ENCODE measurements at places on chromosomes 7 and 10.

DNA sequence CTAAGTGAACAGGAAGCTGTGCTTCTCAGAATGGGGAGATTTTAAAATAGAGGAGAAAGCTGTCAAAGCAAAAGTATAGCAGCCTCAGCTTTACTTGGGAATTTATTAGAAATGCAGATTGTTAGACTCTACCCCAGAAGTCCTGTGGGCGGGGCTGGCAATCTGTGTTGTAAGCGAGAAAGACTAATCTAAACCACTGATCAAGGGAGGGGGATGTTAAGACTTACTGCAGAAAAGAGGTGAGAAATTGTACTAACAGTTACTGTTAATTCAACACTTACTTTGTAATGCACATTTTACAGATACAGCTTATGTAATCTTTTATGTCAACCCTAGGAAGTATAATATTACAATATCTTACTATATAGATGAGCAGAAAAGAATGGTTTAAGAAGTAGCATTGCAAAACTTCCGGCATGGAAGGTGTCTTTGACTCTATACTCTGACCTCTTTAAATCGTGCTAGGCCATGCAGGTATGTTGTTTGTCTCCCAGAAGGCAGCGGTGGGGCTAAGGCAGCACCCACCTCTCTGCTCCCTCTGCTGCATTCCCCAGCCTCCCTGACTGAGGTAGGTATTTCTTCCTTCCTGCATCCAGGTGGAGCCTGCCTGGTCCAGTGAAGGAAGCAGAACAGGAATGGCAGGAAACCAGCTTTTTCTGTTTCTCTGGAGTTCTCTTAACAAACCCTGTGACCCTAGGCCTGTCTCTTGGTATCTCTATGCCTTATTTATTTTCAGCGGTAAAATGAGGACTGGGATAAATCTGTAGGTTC, 462.2 kb downstream of the AUTS2 start:
- no peaks in the 10 kb centered on the region for H3K4me1 ChIP-seq
- no peaks in the 10 kb centered on the region for H3K36me3 ChIP-seq
- no peak overlapping the region for H3K4me3 ChIP-seq
- H3K27ac ChIP-seq, result no peak overlapping the region

DNA sequence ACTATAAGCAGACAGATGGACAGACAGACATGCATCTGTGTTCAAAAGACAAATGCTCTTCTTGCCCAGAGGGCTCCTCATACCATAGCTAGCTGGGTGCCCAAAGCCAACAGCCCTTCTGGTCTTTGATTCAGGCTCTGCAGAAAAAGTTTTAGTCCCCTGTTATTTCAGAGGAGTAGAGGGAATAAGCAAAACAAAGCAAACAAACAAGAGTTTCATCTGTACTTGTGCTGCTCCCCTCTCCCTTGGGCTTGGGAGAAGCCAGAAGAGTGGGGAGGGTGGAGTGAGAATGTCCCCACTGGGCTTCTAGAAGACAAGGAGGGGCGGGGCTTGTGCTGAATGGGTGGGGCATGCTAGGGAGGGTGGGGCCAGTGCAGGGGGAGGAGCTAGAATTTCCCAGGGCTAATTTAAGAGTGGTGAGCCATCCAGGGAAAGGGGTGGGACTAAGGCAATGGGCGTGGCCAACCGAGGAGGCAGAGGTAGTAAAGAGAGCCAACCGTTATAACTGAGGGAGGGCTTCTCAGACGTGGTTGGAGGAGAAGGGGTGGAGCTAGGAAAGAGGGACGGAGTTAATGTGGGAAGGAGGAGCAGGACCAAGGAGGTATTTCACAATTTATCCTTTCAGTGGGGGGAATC, 101.2 kb upstream of the MGMT start:
- no peak overlapping the region for H3K4me3 ChIP-seq
- H3K27ac ChIP-seq, result no peak overlapping the region
- H3K36me3 ChIP-seq, result no peaks in the 10 kb centered on the region
- no peak for DNase-seq
- no peaks in the 10 kb centered on the region for H3K27me3 ChIP-seq

DNA sequence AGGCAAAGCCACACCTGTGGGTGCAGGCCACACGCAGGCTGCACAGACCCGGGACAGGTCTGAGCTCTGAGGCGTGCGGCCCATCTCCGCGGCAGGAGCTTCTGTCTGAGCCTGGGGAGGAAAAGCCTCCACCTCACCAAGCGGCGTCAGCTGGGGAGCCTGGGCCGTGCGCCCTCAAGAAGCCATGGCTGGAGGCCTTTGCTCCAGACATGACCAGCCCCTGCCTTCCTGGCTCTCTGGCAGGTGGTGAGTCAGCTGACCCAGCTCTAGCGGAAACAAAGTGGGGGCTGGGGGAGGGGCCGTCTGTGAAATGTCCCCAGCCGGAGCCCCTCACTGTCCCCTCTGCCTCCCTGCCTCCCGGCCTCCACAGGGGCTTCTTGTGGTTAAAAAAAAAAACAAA, 12.5 kb downstream of the GPER1 start:
- no peak overlapping the region for H3K4me3 ChIP-seq
- no peaks in the 10 kb centered on the region for H3K27me3 ChIP-seq
- no peak for DNase-seq
- H3K27ac ChIP-seq, result no peak overlapping the region

- no peak for DNase-seq
- H3K4me3 ChIP-seq, result no peak overlapping the region
- H3K36me3 ChIP-seq, result peaks cover 20% of the 10 kb centered on the region
- H3K4me1 ChIP-seq, result no peaks in the 10 kb centered on the region
- no peaks in the 10 kb centered on the region for H3K27me3 ChIP-seq
Observed at GRCh38 chr7:77368974-77369373, 47.2 kb downstream of the GSAP start.

- no peak overlapping the region for H3K27ac ChIP-seq
- H3K4me3 ChIP-seq, result no peak overlapping the region
- no peaks in the 10 kb centered on the region for H3K36me3 ChIP-seq
- DNase-seq, result no peak
Observed at GRCh38 chr10:29387269-29387668, 98.4 kb downstream of the LYZL1 start.

DNA sequence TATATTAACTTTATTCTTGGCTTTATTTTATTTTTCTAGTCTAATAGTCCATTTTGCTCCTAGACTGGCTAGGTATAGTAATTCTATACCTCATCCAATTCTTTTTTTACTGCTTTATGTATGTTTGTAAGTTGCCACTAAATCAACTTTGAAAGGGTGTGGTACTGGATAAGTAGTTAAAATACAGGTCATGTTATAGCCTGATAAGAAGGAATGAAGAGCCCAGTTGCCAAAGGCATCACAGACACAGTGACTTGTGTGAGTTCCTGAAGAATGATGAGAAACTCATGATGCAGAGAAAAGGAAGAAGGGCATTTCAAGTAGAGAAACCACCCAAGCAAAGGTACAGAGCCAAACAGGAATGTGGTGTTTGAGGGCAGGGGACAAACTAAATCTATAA, 27.3 kb downstream of the NAPEPLD start:
- DNase-seq, result no peak
- no peak overlapping the region for H3K27ac ChIP-seq
- no peaks in the 10 kb centered on the region for H3K27me3 ChIP-seq
- H3K4me1 ChIP-seq, result no peaks in the 10 kb centered on the region
- no peak overlapping the region for H3K4me3 ChIP-seq

- H3K27me3 ChIP-seq, result no peaks in the 10 kb centered on the region
- H3K4me1 ChIP-seq, result no peaks in the 10 kb centered on the region
- no peak for DNase-seq
- H3K27ac ChIP-seq, result no peak overlapping the region
- no peaks in the 10 kb centered on the region for H3K36me3 ChIP-seq
Observed at GRCh38 chr10:129844216-129844766, 119.8 kb downstream of the EBF3 start.

DNA sequence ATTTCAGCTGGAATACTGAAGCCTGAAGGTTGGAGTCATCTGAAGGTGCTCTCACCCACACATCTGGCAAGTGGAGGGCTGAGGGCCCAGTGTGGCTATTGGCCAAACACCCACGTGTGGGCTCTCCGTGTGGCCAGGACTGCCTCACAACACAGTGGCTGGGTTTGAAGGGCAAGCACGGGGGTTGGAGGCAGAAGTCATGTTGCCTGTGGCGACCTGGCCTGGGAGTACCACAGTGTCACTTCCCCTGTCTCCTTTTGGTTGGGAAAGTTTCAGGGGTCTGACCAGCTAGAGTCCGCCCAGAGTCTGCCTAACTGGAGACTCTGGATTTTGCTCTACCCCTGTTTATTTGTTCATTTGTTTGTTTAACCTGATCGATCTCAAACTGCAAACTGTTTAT, 169.5 kb downstream of the DNAJB6 start:
- H3K36me3 ChIP-seq, result no peaks in the 10 kb centered on the region
- peaks cover 9% of the 10 kb centered on the region for H3K27me3 ChIP-seq
- H3K4me3 ChIP-seq, result no peak overlapping the region
- H3K27ac ChIP-seq, result no peak overlapping the region
- peaks cover 4% of the 10 kb centered on the region for H3K4me1 ChIP-seq

DNA sequence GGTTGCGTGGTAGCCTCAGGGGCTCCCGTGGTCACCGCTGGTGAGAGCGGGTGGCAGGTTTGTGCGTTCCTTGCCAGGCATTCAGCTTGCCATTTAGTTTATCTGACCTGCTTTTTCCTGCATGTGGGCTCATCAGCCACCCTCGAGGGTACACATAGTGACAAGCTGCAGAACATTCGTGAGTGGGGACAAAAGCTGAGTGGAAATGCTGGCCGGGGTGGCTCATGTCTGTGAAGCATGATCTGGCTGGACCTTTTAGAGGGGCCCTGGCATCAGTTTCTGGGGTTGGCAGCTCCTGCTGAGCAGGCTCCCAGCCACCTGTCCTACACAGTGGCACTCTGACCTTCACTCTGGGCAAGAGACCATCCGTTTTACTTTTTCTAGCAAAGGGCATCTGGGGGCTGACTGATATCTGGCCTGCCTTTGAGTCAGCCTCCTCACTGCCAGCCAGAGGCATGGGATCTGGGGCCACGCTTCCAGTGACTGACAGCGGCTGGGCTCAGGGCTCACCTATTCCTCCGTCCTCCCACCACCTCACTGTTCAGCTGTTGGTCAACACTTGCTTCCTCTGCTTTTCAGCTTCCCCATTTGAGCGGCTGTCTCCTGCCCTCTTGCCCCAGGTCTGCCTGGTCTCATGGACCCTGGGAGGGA, 75.0 kb downstream of the LANCL2 start:
- no peak overlapping the region for H3K4me3 ChIP-seq
- H3K4me1 ChIP-seq, result no peaks in the 10 kb centered on the region
- H3K27me3 ChIP-seq, result no peaks in the 10 kb centered on the region
- H3K36me3 ChIP-seq, result no peaks in the 10 kb centered on the region
- no peak overlapping the region for H3K27ac ChIP-seq

GRCh38 chr7:25216837-25217236, 11.4 kb downstream of the NPVF start:
- no peak for DNase-seq
- H3K4me1 ChIP-seq, result no peaks in the 10 kb centered on the region
- H3K4me3 ChIP-seq, result no peak overlapping the region

- peak; percentile 99 for DNase-seq
- no peaks in the 10 kb centered on the region for H3K27me3 ChIP-seq
- peaks cover 19% of the 10 kb centered on the region for H3K4me1 ChIP-seq
- no peaks in the 10 kb centered on the region for H3K36me3 ChIP-seq
Observed at GRCh38 chr10:74176380-74177139, 25.5 kb downstream of the ADK start.

- peaks cover 5% of the 10 kb centered on the region for H3K4me1 ChIP-seq
- H3K4me3 ChIP-seq, result no peak overlapping the region
- no peaks in the 10 kb centered on the region for H3K27me3 ChIP-seq
- H3K27ac ChIP-seq, result no peak overlapping the region
- H3K36me3 ChIP-seq, result no peaks in the 10 kb centered on the region
Observed at GRCh38 chr7:117098457-117098856, 145.2 kb downstream of the ST7 start.

- H3K27me3 ChIP-seq, result no peaks in the 10 kb centered on the region
- DNase-seq, result no peak
- no peak overlapping the region for H3K4me3 ChIP-seq
- no peaks in the 10 kb centered on the region for H3K36me3 ChIP-seq
- peaks cover 4% of the 10 kb centered on the region for H3K4me1 ChIP-seq
Observed at GRCh38 chr7:17654940-17655339, 285.4 kb downstream of the SNX13 start.

DNA sequence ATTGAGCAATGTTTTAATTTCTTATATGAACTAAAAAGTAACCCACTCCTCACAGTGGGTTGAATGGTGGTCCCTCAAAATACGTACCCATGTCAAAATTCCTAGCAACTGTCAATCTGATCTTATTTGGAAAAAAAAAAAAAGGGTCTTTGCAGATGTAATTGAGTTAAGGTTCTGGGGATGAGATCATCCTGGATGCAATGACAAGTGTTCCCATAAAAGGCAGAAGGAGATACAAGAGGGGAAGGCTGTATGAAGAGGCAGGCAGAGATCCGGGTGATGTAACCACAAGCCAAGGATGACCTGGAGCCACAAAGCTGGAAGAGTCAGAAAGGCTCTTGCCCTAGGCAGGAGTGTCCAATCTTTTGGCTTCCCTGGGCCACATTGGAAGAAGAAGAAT, 516.3 kb upstream of the MKI67 start:
- no peaks in the 10 kb centered on the region for H3K36me3 ChIP-seq
- H3K27me3 ChIP-seq, result no peaks in the 10 kb centered on the region
- H3K27ac ChIP-seq, result no peak overlapping the region
- H3K4me3 ChIP-seq, result no peak overlapping the region
- H3K4me1 ChIP-seq, result no peaks in the 10 kb centered on the region

DNA sequence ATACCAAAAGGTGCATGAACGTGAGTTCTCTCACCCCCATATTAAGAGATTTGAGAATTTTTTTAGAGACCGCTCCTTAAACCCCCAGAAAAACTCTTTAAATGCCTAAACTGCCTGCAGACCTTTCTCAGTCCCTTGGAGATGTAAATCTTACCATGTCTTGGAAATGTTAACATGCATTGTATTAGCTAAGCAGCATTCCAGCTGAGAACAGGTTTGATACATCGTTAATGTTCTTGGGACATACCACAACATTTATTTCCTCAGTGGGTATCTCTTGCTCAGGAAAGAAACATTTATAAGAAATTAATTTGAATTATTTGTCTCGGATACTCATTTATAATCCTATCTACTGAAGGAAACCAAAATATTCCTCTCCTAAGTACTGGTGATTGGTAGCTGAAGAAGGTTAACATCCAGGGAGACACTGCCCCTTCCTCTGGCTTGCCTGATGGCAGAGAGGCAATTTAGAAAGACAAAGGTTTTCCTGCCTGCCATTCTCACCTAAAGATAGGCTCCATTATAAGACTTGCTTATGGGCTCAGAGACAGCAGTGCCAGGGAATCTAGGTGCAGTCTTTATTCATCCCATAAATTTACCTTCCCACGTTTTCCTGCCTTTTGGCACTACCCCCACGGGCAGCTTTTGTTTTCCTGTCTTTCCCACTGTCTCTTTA, 141.2 kb downstream of the COBL start:
- no peak for DNase-seq
- no peak overlapping the region for H3K4me3 ChIP-seq
- H3K36me3 ChIP-seq, result no peaks in the 10 kb centered on the region
- H3K4me1 ChIP-seq, result no peaks in the 10 kb centered on the region
- H3K27me3 ChIP-seq, result no peaks in the 10 kb centered on the region

All from upper lobe of right lung (tissue), 1 donor.